ENCODE measurements at places on chromosomes 2 and 18.

DNA sequence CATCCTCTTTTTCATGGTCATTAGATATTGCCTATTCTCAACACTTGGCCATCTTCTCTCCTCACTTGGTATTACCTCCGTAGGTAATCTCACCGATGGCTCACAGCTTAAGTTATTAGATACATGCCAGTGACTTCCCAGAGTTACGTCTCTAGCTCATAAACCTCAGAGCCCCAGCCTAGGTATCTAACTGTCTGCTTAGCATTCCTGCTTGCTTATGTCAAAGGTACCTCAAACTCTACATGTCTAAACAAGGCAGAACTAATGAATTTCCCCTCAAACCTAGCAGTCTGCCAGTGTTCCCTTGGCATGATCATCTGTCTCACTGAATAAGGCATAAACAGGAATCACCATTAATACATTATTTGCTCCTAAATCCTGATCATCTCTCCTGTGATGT, 27.7 kb upstream of the ZNF638 start:
- no peak for DNase-seq

- DNase-seq, result no peak
Measured at GRCh38 chr2:17538022-17538843, 2.3 kb upstream of the VSNL1 start.

- DNase-seq, result no peak
Measured at GRCh38 chr2:120396861-120397811, 51.2 kb downstream of the INHBB start.

DNA sequence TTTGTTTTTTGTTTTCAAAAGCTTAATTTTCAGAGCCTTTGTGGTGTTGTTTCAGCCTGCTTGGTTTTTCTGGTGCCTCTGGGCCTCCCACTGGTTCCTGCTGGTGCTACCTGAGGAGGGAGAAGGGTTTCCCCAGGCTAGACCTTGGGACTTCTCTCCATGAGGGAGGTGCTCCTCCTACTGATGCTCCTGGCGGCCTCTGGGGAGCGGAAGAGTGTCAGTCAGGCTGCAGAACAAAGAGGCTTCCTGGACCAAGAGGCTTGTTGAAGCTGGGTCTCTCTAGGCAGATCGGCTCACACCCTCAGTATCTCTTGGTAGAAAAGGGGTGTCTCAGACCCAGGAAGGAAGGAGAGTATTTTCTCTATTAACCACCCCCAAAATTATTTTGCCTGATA, 32.2 kb downstream of the RFX8 start:
- DNase-seq, result no peak

- DNase-seq, result peak; percentile 64
Measured at GRCh38 chr2:36507408-36507812, 90.6 kb downstream of the FEZ2 start.

DNA sequence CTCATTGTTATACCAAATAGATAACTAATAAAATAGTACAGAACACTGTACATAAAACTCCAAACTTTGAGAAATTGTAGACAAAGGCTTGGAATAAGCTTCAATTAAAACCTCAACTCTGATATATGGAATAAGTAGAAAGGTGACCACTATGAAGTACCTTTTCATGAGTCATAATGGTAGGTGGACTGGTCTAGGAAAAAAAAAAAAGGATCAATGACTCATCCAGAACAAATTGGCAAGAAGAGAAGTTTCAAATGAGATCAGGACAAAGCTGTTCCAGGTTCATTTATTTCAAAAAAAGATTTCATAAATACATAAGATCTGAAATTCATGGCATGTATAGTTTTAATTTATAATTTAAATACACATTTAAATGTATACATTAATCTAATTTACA, 769.7 kb downstream of the SUCLG1 start:
- no peak for DNase-seq

DNA sequence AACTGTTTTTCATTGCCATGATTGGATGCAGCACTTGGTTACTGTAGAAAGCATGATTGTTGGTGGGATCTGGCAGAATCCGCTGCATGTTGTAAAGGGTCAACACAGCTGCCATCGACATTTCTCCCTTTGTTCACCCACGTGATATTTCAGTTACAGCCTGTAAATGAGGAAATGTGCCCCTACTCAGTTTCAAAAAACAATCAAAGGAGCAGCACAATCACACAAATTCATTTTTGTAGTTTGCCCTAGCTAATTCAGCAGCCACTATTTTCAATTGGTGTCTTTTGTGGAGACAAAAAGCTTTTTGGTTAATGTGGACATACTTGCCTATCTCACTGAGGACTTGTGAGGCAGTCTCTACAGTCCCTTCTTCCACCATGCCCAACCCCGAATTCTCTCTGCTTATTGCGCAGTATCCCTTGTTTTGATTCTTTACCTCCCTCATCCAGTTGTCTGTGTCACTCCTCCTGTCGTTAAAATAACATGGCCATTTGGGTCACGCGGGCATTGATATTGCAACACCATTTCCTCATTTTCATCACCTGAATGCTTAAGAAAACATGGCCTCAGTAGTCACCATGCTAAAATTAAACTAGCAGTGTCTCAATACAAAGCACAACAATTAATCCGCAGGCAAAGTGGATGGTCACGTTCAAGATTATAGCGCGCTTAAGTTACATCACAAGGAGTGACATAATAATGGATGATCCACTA, 6.4 kb upstream of the PROC start:
- DNase-seq, result no peak

DNA sequence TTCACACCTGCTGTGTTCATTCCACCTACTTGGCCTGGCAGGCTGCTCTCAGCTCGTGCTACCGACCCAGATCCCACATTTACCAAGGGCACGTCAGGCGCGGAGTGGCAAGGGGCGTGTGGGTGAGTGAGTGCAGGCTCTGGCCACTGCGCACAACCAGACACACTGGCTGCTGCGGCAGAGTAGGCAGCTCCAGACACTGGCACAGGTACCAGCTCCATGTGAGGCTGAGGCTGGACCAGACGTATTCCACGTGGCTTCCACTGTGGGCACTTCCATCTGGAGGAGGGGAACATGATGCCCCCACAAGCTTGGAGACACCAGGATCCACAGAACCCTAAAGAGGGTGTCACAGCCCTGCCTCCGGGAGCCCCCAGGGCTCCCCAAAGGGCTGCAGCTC, 74.6 kb upstream of the ZNF804A start:
- no peak for DNase-seq

- no peak for DNase-seq
Measured at GRCh38 chr2:180715044-180715443, 265.4 kb upstream of the UBE2E3 start.

DNA sequence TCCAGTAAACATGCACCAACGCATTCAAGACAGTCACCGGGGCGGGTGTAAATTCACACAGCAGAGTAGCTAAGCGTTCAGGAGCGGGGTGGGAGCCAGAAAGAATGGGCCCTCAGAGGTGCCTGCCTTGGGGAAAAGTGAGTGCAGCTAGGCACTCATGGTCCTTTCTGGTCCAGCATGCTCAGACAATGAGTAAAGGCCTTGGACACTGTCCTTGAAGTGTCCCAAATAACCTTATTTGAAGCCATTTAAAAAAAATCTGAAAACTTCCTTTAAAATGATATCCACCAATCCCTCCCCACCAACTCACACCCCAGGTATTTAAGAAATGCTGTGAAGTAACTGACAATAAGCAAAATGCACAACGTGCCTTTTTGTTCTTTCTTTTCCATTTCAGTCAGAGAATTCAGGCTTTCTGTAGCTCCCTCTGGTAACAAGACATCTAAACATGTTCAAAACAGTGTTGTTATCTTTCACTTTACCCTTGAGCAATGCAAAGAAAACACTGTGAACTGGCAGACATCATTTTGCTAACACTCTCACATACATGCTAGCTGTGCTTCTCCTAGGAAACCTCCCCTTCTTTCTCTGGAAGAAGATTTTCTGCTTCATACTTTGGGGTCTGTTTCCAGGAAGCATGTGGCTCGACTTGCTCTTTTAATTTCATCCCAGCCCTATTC, 445.1 kb upstream of the SPRED2 start:
- no peak for DNase-seq

DNA sequence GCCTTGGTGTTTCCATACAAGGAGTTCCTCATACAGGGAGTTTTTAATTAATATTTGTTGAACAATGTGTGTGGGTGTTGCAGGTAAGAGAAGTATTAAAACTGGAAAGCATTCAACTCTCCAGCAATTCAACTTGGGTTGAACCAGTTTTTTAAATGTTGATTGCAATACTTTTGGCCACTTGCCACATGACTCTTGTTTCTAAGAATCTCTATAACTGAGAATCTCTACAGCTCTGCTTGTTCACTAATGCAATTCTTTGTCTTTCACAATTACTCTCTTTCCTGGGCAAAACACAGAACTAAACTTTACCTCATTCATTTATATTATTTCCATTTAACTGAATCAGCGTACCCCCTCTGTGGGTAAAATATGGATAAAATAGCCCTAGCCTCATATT, 429.4 kb downstream of the ARHGAP15 start:
- DNase-seq, result peak; percentile 35

GRCh38 chr2:234031207-234031606, 19.3 kb upstream of the SPP2 start:
- DNase-seq, result no peak

DNA sequence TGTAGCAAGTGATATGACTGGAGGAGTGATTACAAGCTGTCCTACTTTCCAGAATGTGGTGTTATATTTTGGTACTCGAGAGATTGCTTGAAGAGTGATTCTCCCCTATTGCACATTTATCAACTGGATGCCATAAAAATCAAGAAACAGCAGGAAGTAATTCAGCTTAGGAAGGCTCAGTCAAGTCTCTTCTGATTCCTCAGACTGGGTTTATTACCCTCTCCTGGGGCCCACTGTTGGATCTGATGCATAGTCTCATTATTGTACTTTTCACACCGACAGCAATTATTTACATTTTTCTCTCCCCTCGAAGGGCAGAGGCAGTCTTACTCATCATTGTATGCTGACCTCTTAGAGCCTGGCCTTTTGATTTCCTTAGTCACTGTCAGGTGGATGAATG, 9.3 kb downstream of the NOSTRIN start:
- DNase-seq, result no peak

DNA sequence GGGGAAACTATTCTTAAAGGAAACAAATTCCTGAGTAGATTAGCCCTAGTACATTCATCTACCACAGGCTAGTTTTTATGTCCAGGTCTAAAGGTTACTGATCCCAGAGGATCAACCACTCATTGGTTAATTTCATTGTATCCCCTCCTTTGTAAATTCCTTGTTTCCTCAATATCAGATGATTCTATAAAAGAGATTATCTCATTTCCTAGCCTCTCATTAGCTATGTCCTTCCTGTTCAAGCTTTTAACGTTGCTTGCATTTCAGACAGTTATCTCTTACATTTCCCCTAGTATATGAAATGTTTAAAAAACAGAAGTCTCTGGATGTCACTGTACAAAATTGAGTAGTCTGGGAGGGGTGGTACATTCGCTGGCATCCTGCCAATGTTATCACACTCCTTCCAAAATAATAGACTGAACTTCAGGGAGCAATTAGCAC, 24.2 kb upstream of the ARMC9 start:
- DNase-seq, result no peak

DNA sequence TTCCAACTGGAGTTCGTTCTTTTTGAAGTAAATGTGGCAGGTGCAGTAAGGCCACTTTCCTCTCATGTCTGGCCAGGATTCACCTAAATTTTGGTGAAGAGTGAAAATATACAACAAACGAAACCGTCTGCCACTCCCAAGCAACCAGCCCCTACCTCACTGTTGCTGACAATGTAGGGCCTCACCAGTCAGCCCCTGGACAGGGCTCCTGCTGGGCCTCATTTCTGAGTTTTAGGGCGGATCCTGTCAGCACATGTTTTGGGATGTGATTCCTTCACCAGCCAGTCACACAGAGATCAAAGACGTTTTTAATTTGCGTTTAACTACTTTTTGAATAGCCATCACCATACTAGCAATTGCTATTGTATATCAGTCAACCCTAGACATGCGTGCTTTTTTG, 185.0 kb downstream of the WDR7 start:
- DNase-seq, result no peak

- DNase-seq, result no peak
Measured at GRCh38 chr2:8675543-8675942, 6.3 kb upstream of the ID2 start.

DNA sequence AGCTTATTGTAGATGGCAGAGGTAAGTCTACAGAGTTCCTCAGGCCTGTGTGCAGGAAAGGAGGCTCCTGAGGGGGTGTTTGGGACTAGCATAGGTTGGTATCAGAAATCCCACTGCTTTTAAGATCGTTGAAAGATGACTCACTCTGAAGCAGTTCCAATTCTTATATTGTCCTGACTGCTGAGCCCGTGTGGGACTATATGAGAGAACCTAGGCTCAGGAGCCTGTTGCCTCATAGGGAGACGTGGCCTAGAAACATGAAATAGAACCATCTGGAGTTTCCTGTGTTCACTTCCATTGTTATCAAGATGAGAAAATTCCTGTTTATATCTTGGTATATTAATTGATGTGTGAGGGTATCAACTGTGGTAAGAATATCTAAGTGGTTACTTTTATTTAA, 5.7 kb downstream of the CCT7 start:
- DNase-seq, result no peak

DNA sequence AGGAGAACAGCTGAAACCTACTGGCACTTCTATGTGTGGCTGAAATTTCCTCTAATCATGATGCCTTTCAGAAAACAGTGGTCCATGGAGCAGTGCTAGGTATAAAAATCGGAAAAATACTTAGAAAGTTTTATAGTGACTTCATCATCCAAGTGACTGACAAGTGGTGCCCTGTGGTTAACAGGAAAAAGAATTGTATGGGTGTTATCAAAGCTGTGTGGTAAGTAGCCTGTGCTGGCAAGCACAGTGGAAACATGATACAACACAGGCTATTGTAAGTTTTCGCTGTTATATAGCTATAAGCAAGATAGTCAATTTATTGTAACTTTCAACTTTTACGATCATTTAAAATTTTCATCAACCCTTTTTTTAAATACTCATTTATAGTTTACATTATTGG, 1599.7 kb upstream of the ZEB2 start:
- no peak for DNase-seq

GRCh38 chr18:35246831-35247230, 6.0 kb downstream of the ZNF397 start:
- no peak for DNase-seq

DNA sequence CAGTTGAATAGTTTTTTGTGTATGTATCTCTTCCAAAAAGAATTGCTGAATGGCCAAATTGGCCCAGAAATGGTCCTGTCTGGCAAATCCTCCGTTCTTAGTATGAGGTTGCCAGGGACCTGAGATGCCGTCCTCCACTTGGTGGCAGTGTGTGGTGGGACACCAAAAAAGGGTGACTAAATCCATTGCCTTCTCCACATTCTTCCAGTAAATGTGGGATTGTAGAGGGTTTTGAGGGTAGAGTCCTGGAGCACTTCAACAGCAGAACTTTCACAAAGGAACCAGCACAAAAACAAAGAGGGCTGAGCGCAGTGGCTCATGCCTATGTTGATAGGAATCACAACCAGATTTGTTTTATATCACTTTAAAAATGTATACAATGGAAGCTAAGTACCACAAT, 199.9 kb downstream of the BCL2 start:
- DNase-seq, result peak; percentile 14

DNA sequence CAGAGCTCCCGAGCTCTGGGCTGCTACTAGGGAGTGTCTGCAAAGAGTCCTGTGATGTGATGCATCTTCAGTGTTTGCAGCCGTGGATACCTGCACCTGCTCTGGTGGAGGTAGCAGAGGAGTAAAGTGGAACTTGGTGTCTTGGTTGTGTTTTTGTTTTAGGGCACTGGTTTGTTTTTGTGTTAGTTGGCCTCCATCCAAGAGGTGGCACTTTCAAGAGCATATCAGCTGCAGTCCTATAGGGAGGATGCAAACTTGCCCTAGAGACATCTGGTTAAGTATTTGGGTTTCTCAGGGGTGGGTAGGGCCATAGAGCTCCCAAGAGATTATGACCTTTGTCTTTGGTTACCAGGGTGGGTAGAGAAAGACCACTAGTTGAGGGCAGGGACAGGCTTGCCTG, 1249.0 kb upstream of the FAM98A start:
- no peak for DNase-seq

GRCh38 chr2:148966438-148966758, 72.1 kb upstream of the LYPD6B start:
- no peak for DNase-seq

All from fibroblast of the conjunctiva (primary cell).